LHCN-M2 (cell line): ENCODE measurements at places on chromosomes 7 and 10.

GRCh38 chr10:30014511-30014910 is 44.9 kb downstream of the JCAD start:
- no peak for DNase-seq

DNA sequence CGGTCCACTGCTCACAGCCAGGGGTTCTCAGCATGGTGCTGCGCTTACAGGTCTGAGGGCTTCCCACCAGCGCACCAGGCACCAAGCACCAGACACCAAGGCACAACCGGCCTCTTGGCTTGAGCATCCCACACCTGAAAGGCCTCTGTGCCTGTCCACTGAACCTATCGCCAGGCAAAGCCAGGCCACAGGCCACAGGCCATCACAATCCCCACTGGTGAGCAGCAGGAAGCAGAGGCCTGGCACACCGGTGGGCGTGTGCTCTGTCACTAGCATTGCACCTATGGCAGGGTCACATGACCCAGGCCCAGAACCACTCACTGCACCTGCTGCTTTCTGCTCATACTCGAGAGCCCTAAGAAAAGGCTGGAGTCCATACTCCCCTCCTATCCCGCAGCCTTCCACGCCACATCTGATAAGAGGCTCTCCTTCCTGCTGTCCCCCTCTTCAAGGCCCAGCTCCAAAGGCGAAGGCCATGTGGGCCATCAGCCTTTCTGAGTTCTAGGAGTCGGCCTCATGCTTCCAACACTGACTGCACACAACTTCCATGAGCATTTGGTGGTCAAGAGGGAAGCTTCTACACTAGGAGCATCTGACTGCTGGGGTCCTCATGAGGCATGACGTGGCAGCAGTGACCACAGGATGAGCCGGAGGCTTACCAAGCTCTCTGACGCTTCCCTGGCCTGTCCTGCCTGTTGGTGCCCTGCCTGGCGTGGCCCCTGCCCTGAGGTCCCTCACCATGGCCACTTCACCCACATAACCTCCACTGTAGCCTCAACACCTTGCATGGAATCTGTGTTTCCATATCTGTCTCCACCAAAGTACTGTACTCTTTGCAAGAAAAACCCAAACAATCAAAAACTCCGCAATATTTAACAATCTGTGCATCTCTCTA is 166.3 kb downstream of the TNS3 start:
- no peak for DNase-seq

DNA sequence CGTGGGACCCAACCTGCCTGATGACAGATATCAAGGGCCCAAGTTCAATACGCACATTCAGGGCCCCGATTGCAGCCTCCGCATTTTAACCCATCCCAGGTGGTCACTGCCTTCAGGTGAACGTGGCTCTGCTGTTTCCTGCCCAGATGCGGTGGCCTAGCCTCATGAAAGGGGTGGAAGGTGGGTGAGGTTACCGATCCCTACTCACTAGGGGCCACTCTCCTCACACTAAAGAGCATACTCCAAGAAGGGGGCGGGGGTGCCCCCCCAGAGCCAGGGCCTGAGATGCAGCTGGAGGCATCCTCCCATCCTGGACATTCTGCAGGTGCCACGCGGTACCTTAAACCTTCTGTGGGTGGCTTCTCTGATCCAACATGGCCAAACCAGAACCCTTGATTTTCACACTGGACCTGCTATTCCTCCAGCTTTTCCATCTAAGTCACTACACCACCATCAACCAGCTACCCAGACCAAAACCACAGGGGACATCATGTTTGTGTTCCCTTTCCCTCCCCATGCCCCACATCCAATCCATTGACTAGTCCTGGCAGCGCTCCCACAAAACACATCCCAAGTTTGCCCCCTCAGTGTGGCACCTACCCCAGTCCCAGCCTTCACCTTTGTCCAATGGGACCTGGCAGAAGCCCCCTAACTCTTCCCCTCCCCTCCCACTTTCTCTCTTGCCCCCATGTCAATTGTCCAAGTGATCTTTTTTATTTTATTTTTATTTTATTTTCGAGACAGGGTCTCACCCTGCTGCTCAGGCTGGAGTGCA is 30.0 kb downstream of the PRLHR start:
- no peak for DNase-seq

GRCh38 chr10:121732172-121732571 is 133.9 kb upstream of the FGFR2 start:
- no peak for DNase-seq

GRCh38 chr7:127437241-127437640 is 44.7 kb upstream of the ZNF800 start:
- no peak for DNase-seq

DNA sequence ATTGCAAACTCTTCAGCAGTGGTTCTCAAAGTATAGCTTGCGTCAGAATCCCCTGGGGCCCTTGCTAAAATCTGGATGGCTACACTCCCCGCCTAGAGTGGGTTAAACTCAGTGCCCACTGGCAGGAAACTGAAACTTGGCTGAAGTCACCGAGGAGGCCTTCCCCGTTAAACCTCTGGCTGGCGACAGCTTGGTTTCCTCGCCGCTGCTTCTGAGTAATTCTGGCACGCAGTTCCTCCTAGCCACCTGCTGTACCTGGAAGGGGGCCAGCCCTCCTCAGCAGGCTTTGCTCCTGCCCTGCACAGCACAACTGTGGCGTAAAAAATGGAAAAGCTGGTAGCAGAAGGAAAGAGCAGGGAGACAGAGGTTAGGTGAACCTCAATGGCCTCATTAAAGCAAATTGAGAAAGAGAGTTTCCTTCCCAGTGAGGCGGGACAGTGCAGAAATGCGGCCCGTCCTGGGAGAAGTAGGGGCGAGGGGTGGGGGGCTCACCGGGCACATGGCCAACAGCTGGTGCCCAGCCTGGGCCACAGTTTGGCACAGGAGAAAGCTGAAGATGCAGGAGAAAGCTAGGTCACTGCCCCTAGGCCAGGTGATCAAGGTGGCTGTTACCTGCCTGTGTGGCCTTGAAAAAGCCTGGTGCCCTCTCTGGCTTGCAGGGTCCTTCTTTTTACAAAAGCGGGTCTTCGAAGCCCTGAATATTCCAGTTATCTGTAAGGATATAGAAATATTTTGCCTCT is 46.6 kb downstream of the ALOX5 start:
- DNase-seq: peak; percentile 58

DNA sequence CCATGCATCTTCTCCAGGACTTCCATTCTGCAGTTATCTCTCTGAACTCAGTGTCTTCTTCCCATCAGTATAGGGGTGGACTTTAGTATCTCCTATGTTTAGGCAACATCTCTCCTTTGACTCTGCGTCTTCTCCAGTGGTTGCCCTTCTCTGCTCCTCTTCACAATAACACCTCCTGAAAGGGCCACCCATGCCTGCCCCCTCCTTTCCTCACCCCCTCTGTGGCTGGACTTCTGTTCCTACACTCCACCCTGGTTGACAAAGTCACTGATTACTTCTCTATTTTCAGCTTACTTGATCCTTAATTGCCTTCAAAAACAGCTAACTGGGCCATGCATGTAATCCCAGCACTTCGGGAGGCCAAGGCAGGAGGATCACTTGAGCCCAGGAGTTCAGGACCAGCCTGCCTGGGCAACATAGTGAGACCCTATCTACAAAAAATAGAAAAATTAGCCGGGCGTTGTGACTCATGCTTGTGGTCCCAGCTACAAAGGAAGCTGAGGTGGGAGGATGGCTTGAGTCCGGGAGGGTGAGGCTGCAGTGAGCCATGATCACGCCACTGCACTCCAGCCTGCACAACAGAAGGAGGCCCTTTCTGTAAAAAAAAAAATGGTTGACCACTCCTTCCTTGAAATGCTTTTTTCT is 13.7 kb downstream of the SRGN start:
- peak; percentile 72 for DNase-seq

DNA sequence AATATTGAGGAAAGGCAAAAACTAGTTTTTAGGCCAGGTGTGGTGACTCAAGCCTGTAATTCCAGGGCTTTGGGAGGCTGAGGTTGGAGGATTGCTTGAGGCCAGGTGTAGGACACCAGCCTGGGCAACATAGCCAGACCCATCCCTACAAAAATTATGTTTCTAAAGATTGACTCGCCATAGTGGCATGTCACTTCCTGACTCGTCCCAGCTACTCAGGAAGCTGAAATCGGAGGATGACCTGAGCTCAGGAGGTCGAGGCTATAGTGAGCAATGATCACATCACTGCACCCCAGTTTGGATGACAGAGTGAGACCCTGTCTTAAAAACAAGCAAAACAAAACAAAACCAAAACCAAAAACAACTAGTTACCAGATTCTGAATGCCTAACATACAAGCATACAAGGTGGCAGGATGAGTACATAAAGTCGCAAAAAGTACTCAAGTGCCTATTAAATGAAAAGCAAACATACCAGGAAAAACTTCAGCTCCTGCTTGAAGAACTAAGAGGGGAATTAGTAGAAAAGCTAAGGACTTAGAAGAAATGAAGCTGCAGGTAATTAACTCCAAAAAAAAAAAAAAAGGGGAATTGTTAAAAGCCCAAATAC is 14.1 kb downstream of the ZNF398 start:
- peak; percentile 68 for DNase-seq
